ENCODE measurements at places on chromosomes 1 and 21.

DNA sequence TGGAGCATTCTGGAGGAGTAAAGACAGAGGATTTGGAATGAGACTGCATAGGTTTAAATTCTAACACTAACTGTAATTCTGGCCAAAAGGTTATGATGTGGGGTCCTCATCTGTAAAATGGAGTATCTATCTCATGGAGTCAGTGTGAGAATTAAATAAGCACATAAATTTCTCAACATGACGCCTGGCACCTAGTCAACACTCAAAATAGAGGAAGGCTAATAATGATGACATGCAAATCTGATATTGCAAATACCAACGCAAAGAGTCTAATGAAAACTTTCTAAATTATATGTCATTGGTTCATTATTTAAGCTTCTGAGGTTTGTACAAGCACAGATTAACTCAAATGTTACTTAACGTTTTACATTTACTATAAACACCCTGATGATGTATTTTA, 29.6 kb downstream of the APP start:
- DNase-seq = no peak

- DNase-seq = no peak
Measured at GRCh38 chr1:27611450-27611849, 7.5 kb upstream of the AHDC1 start.

GRCh38 chr1:228374711-228375577, 31.7 kb downstream of the TRIM11 start:
- DNase-seq = no peak

- DNase-seq = no peak
Measured at GRCh38 chr1:161241682-161242081, 3.7 kb upstream of the NR1I3 start.

- DNase-seq = no peak
Measured at GRCh38 chr1:10424034-10424433, 6.2 kb upstream of the CENPS start.

DNA sequence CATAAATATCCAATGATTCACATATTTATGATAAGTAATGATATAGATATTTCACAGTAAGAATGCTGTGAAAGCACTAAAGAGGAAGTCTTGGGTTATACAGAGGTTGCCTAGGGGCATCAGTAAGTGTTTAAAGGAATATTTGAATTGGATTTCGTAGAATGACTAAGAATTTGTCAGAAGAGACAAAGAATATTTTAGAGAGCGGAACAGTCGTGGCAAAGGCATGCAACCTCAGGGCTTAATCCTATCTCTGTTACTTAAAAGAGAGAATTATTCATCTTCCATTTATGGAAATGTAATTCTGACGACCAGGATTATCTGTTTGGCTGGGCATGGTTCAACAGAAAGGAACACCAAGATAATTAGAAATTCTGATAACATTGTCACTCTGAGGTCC, 171.9 kb upstream of the NR5A2 start:
- DNase-seq = no peak

- no peak for DNase-seq
Measured at GRCh38 chr1:214520544-214521165, 30.7 kb downstream of the PTPN14 start.

DNA sequence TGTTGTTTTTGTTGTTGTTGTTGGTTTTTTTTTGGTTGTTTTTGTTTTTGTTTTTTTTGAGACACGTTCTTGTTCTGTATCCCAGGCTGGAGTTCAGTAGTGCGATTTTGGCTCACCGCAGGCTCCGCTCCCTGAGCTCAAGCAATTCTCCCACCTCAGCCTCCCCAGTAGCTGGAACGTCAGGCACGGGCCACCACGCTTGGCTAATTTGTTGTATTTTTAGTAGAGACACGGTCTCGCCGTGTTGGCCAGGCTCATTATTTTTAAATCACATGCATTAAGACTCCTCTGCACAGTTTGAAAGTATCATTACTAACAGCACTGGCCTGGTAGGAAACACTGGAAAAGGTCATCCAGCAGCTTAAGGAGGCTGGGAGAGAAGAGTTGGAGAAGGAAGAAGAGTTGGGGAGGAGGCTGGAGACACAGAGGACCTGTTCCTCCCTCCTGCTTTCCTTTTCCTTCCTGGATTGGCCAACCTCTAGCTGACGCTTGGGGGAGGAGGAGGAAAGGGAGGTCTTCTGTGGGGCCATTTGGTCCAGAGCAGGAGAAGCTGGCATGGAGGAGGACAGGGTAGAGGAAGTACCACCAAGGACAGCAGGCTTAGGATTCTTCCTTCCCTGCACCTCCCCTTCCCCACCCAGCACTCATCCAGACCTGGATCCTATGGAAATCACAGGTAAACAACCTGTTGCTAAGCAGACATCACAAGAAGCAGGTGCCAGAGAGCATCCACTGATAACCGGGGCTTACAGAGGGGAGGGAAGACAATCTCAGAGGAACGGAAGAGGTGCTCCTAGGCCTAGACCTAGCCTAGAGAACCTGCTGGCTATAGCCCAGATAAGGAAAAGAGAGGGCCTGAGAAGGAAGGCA, 71.9 kb upstream of the GOLT1A start:
- DNase-seq = no peak

DNA sequence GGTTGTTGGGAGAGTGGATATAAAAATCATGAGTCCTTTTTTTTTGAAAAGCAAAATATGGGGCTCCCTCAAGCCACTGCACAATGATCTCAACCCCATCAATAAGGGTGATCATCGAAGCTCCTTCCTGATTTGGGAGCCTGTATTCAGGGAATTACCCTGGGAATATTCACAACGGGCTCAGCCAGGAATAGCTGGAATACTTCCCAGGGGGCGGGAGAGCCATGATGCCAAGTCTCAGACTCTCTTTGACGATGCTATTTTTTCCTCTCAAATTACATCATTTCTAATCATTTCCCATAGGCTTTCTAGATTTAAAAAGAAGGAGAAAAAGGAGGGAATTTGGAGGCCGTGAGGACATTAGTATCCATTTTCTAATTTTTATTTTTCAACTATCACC, 18.4 kb downstream of the OLIG1 start:
- no peak for DNase-seq

GRCh38 chr1:43541721-43542401, 11.2 kb downstream of the PTPRF start:
- DNase-seq = no peak

DNA sequence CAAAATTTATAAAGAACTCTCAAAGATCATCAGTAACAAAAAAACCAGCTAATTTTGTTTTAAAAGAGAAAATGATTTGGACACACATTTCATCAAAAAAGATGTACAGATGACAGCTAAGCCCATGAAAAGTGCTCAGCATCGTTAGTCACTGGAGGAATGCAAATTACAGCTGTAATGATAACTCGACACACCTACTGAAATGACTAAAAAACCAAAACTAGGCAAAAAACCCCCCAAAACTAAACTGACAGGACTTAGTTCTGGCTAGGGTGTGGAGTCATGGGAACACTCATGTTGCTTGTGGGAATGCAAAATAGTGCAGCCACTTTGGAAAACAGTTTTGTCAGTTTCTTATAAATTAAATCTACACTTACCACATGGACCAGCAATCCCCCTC, 59.5 kb downstream of the CNIH3 start:
- DNase-seq = no peak
